ENCODE measurements at places on chromosomes 5 and 9. TPM values are rescaled to one million over a fixed set of nuclear protein-coding genes. Genes with fewer than 3 reads are reported as not detected.

DNA sequence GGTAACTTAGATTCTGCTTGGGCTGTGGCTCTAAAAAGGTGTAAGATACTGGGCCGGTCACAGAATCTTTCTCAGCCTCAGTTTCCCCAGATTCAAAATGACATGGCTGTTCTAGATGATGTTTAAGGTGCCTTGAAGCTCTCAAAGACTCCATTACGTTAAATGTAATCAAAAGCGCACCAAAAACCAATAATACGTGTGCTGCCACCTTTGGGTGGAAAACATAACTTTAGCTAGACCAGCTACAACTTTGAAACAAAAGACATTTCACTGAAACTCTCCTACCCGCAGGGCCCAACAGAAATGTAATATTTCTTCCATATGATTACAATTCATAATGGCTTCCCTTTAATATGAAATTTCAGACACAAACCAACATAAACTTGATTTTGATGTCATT, 35.0 kb upstream of the PCSK5 start:
- DNase-seq = peak; percentile 17

The GABRA1 gene
- polyA plus RNA-seq = 0.02 TPM

The PCDHGA9 gene
- polyA plus RNA-seq = 3.2 TPM

The FBXO10 gene
- 7.6 TPM for polyA plus RNA-seq

The SNCB gene
- 2.3 TPM for polyA plus RNA-seq
